Colonic mucosa (tissue), 4 donors: ENCODE measurements at places on chromosomes 12 and 14. TPM values are rescaled to one million over a fixed set of nuclear protein-coding genes. Genes with fewer than 3 reads are reported as not detected.

RASSF8 gene
- total RNA-seq: 3.2 TPM

YEATS4 gene
- total RNA-seq: 18.2 TPM

GPR65 gene
- 0.35 TPM for total RNA-seq

GRCh38 chr14:51185754-51186153 lies 54.3 kb upstream of the TMX1 start:
- H3K36me3 ChIP-seq: no peaks in the 10 kb centered on the region
- no peak for DNase-seq
- H3K27ac ChIP-seq: no peak overlapping the region
- H3K4me1 ChIP-seq: no peaks in the 10 kb centered on the region
- H3K4me3 ChIP-seq: no peak overlapping the region

DNA sequence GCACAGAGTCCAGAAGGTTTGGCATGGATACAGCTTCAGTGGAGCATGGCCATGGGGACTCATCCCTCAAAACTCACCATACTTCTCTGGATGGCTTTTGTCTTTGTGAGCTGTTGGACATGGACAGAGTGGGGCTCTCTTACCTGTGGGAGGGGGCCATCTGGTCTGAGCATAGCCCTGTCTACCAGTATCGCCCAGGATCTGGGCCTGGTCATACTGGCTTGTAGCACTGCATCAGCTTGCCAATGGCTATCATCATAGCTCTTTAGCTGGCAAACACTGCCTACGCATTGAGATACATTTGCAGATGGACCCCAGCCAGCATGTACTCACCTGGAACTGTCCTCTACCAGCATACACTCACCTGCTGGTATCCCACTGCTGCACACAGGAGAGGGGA lies 975.2 kb upstream of the NOVA1 start:
- H3K4me1 ChIP-seq: no peaks in the 10 kb centered on the region
- H3K27ac ChIP-seq: no peak overlapping the region
- no peaks in the 10 kb centered on the region for H3K36me3 ChIP-seq
- no peak for DNase-seq
- no peak overlapping the region for H3K4me3 ChIP-seq

DNA sequence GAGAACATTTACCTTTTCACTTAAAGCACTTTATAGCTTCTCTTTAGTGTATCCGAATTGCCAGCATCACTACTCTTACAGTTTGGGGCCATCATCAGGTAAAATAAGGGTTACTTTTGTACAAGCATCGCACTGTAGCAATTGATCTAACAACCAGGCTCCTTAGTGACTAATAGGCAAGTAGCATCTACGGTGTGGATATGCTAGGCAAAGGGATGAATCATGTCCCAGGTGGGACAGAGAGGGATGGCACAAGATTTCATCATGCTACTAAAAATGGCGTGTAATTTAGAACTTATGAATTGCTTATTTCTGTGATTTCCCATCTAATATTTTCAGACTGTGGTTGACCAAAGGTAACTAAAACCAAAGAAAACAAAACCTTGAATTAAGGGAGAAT lies 582.3 kb downstream of the KCNH5 start:
- H3K27me3 ChIP-seq: no peaks in the 10 kb centered on the region
- H3K36me3 ChIP-seq: no peaks in the 10 kb centered on the region
- no peak overlapping the region for H3K4me3 ChIP-seq
- DNase-seq: no peak

DNA sequence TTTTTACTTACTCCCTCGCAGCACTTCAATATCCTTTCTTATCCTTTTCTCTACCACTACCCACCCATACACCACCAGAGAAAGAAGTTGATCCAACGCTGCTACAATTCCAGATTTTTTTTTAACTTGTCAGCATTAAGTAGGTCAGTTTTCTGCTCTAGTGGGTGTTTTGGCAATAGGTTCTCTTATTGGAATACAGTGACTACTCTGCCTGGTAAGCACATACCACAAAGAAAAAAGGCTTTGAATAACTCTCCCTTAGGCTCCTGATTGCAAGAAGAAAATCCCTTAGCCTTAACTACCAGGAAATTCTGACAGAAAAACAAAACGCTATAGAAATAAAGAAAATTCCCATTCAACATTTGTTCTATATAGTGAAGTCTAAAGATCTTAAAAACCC lies 72.0 kb downstream of the NUMB start:
- H3K36me3 ChIP-seq: no peaks in the 10 kb centered on the region
- H3K4me3 ChIP-seq: no peak overlapping the region
- no peak overlapping the region for H3K27ac ChIP-seq
- H3K27me3 ChIP-seq: no peaks in the 10 kb centered on the region
- H3K4me1 ChIP-seq: no peaks in the 10 kb centered on the region

GRCh38 chr12:47004634-47005033 lies 74.8 kb upstream of the PCED1B start:
- no peak for DNase-seq
- no peak overlapping the region for H3K4me3 ChIP-seq
- no peaks in the 10 kb centered on the region for H3K27me3 ChIP-seq
- no peak overlapping the region for H3K27ac ChIP-seq

GRCh38 chr14:34715127-34715863 lies 902 bp upstream of the CFL2 start:
- no peaks in the 10 kb centered on the region for H3K36me3 ChIP-seq
- H3K27ac ChIP-seq: peak overlapping the region; percentile 81
- peak overlapping the region; percentile 85 for H3K4me3 ChIP-seq
- no peaks in the 10 kb centered on the region for H3K27me3 ChIP-seq
- no peaks in the 10 kb centered on the region for H3K4me1 ChIP-seq
